ENCODE measurements at places on chromosomes 6 and 20.

GRCh38 chr6:71396410-71396801 lies 107.8 kb downstream of the OGFRL1 start:
- no peak for DNase-seq

GRCh38 chr20:55116598-55116997 lies 641.2 kb downstream of the DOK5 start:
- no peak for DNase-seq

GRCh38 chr6:170259278-170259677 lies 31.6 kb downstream of the DLL1 start:
- DNase-seq, result no peak

- no peak for DNase-seq
These were observed 29.5 kb upstream of the SHLD1 start for GRCh38 chr20:5720696-5721095.

GRCh38 chr6:111277819-111278218 lies 190.5 kb downstream of the SLC16A10 start:
- DNase-seq, result no peak

GRCh38 chr20:63706027-63706695 lies 1.6 kb downstream of the ARFRP1 start:
- no peak for DNase-seq

GRCh38 chr6:36683145-36683655 lies 4.7 kb downstream of the CDKN1A start:
- no peak for DNase-seq

GRCh38 chr6:147167576-147168461 lies 36.4 kb upstream of the STXBP5 start:
- no peak for DNase-seq

DNA sequence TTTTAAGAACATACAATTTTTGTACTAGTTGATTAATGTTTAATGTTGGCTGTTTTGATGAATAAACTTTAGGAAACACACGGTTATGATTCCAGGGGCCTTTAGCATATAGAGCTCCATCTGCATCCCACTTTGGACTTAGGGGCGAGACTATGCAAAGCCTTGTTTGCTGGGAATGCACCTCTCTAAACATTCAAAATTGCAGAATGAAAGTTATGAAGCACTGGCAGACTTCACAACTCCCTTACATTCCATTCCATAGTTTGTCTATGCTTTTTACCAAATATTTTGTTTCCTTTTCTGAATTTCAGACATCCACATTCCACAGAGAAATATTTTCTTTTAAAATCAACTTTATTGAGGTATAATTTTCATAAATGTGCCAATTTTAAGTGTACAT lies 10.3 kb upstream of the TCP11 start:
- DNase-seq, result no peak

DNA sequence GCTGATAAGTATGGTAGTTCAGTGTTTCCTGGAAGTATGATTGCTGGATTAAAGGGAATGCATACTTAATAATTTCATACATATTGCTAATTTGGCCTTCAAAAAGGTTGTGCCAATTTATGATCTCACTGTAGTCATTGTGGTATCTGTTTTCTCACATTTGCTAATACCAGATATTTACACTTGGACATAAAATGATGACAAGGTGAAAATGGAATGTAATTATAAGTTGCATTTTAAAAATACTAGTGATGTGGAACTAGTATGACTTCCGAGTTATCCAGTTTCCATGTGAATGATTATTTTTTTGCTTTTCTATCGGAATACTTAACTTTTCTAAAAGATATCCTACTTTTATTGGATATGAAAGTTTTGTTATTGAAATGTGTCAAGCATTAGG lies 15.4 kb downstream of the RWDD1 start:
- DNase-seq, result no peak

GRCh38 chr20:57895161-57895855 lies 185.5 kb upstream of the PMEPA1 start:
- DNase-seq, result no peak

DNA sequence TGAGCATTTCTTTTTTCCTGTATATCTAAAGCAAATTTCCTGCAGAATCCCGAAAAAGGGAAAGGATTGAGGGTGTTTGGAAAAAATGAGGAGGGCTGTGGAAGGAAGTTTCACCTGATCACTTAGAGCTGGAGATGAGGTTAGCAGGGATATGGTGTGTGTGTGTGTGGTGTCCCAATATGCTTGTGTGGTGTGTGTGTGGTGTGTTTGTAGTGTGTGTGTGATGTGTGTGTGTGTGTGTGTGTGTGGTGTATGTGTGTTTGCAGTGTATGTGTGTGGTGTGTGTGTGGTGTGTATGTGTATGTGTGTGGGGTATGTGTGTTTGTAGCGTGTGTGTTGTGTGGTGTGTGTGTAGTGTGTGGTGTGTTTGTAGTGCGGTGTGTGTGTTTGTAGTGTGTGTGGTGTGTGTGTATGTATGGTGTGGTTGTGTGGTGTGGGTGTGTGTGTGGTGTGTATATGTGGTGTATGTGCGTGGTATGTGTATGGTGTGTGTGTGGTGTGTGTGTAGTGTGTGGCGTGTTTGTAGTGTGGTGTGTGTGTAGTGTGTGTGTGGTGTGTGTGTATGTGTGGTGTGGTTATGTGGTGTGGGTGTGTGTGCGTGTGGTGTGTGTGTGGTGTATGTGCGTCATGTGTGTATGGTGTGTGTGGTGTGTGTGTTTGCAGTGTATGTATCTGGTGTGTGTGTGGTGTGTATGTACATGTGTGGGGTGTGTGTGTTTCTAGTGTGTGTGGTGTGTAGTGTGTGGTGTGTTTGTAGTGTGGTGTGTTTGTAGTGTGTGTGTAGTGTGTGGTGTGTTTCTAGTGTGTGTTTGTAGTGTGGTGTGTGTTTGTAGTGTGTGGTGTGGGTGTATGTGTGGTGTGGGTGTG lies 67.6 kb downstream of the GCNT2 start:
- no peak for DNase-seq

DNA sequence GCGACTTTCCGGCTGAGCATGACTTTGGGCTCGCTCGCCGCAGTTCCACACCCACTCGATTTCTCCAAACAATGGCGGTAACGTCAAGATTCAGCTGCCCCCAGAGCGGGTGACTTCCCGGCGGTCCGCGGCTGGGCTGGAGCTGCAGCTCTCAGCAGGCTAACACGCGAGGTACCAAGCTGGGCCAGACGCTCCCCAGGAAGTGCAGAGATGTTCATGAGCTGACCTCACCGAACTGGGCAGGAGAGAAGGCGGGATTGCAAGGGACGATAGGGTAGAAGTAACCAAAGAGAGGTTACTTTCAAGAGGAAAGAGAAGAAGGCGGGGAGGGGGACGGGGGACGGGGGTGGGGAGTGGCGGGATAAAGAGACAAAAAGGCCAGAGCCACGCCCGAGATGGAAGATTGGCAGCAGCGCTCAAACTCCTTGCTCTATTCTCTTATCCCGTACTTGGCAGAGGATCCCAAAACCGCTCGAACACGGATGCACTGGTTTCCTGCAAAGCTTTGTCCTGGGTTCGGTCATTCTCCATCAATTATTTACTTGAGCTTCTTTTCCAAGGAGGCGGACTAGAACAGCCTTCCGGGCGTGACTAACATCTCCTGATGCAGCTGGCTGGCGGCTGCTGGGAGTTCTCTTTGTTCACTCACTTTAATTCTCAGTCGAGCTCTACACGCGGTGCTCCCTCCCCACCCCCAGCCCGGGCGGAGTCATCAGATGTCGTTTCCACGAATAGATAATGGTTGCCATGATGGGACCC lies at the start of gene MTCL3:
MTCL3 (minus strand) TSS at position 626 of the 759 bp plus-strand sequence.
- peak; percentile 96 for DNase-seq

GRCh38 chr6:118894425-118895260 lies 691 bp downstream of the ASF1A start:
- DNase-seq, result peak; percentile 65

- no peak for DNase-seq
These were observed 33.4 kb upstream of the INSM1 start for GRCh38 chr20:20334489-20334888.

DNA sequence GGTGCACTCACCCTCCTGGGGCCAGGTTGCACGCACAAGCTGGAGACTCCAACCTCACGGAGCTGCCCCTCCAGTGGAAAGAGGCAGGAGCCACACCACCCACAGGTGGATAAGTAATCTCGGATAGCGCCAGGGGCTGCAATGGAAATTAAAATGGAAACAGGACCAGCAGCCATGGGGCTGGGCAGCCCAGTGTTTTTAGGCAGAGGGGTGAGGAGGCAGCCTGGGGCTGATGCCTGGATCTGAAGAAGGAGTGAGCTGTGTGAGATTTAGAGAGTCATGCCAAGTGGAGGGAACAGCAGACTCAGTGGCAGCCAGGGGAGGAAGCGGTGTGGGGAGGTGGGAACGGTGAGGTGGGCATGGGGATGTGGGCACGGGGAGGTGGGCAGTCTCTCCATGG lies 275.6 kb downstream of the SMOC2 start:
- no peak for DNase-seq

DNA sequence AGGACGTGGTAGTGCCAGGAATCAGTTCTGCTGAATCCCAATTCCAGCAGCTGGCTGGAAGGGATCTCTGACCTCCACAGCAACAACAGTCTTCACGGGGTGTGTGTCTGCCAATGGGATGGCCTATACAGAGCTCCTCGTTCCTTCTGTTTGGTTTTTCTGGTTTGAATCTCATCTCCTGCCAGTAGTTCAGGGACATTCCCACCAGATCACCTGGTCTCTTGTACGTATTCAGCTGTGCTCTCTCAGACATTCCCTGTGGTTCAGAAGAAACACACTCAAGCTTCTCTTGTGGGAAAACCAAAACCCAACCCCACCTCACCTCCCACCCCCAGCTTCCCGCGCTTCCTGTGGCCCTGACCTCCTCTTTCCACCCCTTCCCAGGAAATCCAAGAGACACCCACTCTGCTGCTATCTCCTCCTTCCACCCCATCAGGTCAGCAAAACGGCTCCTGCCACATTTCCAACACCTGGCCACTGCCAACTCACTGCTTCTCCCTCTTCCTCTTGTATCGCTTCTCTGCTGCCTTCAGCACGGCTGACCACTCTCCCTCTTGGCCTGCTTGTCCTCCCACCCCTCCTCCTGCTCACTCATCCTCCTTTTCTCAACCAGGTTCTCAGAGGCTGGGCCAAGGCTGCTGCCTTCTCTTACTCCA lies 63.3 kb upstream of the PTGIS start:
- no peak for DNase-seq

- DNase-seq, result no peak
These were observed 62.0 kb downstream of the FAXC start for GRCh38 chr6:99287523-99287922.

- no peak for DNase-seq
These were observed 71.8 kb downstream of the CDS2 start for GRCh38 chr20:5198651-5198924.

All from BE2C (cell line).